Effector memory CD4-positive, alpha-beta T cell (primary cell): ENCODE measurements at places on chromosomes 7 and 10.

DNA sequence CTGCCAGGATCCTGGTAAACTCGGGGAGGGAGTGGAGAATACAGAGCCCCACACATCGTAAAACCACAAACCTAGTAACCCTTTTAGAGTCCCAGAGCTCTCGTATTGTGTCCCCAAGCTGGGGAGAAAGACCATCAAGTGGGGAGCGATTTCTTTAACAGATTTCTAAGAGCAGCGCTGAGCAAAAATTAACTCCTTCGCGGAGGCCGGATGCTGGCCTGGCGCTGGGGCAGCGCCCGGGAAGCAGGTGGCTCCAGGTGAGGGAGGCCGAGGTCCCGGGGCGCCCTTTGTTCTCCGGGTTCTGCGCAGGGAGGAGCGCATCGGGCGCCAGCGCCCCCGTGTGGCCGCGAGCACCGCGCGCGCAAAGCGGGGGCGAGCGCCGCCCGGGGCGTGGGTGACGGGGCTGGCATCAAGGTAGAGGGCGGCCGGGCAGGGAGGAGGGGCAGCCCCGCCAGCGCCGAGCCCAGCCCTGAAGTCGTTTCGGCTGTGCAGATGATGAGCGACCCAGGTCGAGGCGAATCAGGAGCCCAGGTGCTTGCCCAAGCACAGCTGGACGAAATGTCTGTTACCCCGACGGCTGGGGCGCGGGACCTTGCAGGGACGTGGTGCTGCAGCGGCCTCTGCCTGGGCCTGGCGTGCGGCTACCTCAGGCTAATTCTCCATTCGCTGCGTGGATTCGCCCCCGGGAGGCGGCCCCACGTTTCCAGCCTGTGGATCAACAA lies 10.4 kb upstream of the FGFR2 start:
- DNase-seq: no peak

- DNase-seq: no peak
Observed at GRCh38 chr10:71179382-71179781, 33.0 kb upstream of the UNC5B start.

- DNase-seq: no peak
Observed at GRCh38 chr7:135328053-135328452, 94.4 kb downstream of the STRA8 start.

DNA sequence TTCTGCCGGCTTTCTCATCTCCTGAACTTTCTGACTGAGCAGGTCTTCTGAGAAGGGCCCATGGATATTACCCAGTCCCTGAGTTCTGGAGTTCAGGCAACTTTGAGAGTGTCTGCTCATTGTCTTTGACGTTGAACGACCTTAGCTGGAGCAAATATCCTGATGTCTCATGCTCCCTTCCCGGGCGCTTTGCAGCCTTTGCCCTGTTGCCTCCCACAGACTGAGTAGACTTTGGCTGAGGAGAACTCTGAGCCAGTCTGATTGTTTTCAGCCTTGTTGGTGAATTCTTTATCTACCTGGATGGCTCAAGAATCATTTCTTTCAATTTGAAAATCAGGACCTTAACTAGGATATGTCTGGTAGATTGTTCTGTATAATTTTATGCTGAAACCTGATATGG lies 353.7 kb downstream of the GLRX3 start:
- DNase-seq: no peak

DNA sequence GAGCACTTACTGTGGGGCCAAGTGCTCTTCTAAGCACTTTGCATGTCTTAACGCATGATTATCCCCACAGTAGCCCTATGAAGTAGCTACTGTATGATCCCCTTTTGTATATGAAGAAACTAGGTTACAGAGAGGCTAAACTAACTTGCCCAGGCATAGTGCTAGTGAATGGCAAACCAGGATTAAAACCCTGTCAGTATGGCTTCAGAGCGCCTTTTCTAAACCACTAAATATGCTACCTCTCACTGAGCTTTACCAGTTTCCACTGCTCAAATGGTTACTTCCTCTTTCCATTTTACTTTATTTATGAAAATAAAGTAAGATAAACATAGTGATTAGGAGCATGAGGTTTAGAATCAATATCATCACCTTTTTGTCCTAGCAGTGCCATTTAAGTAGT lies 73.6 kb downstream of the PODXL start:
- DNase-seq: no peak

DNA sequence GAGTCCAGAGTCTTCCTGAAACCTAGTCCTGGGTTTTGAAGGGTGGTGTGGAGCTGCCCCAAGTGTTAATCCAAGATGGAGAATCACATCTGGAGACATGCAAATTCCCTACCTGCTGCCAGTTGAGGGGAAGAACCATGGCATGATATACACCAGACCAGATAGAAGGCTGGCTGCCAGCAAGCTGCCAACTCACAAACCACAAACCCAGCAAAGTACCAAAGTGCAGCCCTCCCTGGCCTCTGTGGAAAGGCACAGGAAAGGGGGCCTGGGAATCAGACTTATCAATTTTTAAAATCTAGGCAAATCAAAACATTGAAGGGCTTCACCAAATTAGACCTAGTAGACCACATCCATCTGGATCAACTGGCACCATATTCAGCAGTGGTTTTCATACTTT lies 157.0 kb downstream of the TMEM26 start:
- no peak for DNase-seq

DNA sequence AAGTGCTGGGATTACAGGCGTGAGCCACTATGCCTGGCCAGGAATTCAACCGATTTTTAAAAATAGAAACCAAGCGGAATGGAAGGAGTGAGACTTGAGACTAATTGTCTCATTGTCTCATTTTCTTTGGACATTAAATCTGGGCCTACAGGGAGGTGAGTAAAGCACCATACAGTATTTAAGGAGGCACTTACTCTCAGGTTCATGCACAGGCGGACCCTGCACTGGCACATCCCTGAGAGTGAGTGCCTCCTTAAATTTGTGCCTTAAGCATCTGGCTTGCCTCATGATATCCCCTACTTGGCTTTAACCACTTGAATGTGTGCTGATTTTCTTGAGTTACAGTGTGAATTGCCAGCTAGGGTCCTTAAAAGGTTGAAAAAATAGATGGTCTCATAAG lies 10.6 kb downstream of the UBE3C start:
- DNase-seq: no peak
